IPS DF 19.7 (cell line): ENCODE measurements at places on chromosomes 16 and 17.
A peak's percentile ranks its signal among the peaks of the same experiment; 100 is the strongest.

- no peak for DNase-seq
Measured at GRCh38 chr17:70138291-70138865, 31.0 kb upstream of the KCNJ2 start.

DNA sequence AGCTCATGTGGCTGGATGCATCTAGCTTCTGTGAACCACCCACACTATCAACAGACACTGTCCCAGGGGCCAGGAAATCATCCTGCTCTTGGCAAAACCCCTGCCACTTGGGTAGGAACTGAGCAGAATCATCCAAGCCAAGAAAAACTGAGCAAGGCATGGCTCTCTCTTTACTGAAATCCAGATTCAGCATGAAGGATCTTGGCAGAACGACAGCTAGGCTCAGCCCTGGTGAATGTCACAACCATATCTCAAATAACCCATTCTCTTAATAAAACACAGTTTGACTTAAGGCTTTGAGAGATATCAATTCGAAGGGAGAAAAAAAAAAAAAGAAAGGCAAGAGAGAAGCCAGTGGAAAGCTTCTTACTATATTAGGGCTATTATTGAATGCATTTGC lies 72.2 kb downstream of the MAF start:
- no peak for DNase-seq

DNA sequence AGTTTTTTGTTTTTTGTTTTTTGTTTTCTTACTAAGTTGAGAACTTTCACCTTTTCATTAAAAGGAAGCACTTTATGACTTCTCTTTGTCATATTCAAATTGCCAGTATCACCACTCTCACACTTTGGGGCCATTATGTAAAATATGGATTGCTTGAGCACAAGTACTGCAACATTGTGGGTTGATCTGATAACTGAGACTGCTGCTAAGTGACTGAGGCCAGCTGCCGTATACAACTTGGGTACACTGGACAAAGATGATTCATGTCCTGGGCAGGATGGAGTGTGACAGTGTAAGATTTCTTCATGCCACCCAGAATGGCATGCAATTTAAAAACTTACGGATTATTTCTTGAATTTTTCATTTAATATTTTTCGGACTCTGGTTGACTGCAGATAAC lies 7.8 kb downstream of the TTC19 start:
- no peak for DNase-seq

DNA sequence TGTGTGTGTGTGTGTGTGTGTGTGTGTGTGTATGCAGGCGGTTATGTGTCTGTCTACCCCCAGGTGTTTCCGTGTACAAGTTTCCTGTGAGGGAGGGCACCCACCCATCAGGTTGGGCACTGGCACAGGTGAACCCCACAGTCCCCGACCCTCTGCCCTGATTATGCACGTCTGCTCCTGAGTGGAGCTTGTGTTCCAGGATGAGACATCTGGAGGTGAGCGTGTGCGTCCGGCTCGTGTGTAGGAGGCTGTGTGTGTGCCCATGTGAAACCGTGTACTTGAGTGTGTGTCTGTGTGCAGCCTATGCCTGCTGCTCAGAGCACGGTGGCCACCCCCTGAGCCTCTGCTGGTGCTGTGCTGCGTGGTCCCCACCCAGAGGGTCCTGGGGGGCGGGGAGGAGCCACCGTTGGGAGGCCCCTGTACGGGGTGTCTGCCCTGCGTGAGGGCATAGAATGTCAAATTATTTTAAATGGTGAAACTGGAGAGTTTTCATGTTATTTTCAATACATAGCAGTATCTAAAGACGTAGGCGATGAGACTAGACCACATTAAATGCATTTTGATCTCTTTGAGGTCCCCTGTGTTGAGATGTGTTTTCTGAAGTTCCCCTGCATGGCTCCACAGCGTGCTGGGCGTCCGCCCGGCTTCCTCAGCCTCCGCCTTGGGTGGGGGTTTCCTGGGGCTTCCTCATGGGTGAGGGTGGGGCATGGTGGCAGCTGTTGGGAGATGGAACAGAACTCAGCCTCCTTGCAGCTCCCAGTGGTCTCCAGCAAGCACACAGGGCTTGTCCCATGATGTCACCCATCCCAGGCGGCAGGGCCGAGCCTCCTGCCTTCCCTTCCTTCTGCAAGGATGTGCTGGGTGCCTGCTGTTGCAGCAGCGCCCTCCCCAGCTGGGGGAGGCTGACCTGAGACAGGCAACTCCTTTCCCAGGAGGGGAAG lies 43.4 kb downstream of the KCNJ12 start:
- no peak for DNase-seq

DNA sequence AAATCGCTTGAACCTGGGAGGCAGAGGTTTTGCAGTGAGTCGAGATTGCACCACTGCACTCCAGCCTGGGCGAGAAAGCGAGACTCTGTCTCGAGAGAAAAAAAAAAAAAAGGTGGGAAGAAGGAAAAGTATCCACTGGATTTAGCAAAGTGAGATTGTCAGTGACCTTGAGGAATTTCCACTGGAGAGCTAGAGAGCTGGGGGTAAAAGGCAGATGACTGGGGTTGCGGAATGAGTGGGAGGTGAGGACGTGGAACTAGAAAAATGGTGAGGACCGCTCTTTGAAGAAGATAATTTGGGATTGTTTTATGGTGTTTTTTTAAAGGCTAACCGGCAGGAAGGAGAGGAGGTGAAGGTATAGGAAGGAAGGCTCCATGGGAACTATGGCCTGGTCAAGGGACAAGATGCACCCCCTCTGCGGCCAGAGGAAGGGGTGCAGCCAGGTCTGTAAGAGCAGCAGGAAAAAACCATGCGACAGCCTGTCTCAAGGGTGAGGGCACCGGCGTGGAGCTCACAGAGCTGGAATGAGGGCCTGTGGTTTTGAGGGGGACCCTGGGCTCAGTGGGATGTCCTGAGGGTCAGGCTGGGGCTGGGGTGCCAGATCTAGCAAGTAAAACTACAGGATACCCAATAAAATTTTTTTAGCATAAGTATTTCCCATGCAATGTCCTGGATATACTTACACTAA lies 694 bp upstream of the MLST8 start:
- no peak for DNase-seq

GRCh38 chr17:78528541-78528940 lies 48.7 kb downstream of the DNAH17 start:
- no peak for DNase-seq

- no peak for DNase-seq
Measured at GRCh38 chr16:13338044-13338443, 436.6 kb downstream of the SHISA9 start.

GRCh38 chr17:48294806-48295361 lies 135.1 kb downstream of the SKAP1 start:
- DNase-seq, result no peak

- no peak for DNase-seq
Measured at GRCh38 chr17:49997773-49998703, 3.0 kb upstream of the DLX3 start.

GRCh38 chr16:49659356-49659755 lies 196.6 kb downstream of the ZNF423 start:
- DNase-seq, result no peak

- DNase-seq, result no peak
Measured at GRCh38 chr17:31622500-31622899, 231.0 kb downstream of the RAB11FIP4 start.

DNA sequence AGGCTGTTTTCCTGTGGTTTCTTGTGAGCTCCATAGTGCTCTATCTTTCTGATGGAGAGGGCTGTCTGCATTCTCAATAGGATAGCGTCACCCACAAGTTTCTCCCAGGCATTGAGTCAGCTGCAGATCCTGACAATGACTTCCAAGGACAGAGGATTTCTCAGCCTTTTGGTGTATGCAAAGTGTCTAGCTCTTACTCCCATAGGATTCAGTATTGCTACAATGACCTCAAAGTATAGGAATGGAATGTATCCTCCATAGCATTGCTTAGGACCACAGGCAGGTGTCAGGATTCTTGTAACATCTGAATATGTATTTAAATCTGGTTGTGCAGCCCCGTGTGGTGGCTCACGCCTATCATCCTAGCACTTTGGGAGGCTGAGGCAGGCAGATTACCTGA lies 32.3 kb downstream of the SMIM36 start:
- no peak for DNase-seq

DNA sequence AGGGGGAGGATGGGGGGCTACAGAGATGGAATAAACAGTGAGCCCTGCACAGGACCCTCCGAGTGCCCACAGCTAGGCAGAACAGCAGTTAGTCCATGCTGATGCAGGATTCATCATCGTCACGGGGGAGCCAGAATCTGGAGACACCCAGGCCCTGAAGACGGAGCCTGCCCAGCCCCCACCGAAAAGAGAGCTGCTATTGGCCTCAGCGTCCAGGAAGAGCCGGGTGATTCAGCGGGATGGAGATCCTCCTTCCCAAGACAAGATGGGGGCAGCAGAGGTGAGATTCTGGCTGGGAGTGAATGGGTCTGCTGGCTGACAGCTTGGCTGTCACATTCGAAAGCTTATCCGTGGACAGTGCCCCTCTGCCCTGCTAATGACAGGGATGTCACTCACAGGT lies 133.6 kb upstream of the CRHR1 start:
- DNase-seq, result no peak

- no peak for DNase-seq
Measured at GRCh38 chr17:40460968-40461731, 17.9 kb downstream of the IGFBP4 start.

- DNase-seq, result no peak
Measured at GRCh38 chr17:15250135-15250860, 14.8 kb downstream of the PMP22 start.

DNA sequence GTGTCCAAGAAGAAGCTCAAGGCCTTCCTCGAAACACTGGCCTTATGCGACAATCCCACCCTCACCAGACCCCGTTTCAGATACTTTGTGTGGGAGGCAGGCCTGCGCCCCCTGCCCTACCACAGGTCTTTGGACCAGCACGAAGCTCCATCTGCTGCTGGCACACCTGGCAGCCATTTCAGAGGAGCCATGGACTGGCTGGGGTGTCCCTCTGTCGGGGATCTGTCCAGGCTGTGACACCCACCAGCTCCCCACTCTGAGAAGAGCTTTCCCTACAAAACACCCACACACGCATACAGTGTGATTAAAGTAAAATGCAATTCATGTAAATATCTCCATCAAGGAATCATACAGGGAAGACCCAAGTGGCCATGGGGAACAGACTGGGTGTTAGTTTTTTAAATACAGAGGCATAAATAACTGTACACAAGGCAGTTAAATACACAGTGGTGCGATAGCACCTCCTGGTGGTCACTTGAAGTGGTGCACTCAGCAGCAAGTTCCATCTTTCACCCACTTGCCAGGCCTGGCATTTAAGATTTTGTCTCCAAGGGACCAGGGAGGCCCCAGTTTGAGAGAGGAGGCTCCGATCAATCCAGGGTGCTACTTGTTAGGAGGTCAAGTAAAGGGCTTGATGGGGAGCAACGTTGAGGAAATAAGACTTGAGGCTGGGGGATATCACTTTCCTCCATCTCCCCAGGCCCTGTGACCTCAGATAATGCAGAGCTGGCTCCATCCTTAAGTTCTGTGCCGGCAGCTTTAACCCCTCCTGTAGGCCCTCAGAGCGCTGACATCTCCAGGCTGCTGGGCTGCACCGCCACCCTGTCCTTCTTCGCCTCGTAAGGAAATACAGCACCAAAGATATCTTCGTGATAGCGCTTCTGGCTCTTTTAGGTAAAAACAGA lies 43.6 kb downstream of the NOS2 start:
- DNase-seq, result no peak

- DNase-seq, result no peak
Measured at GRCh38 chr17:78601577-78602190, 24.5 kb upstream of the DNAH17 start.

GRCh38 chr16:19210968-19211367 lies 42.9 kb downstream of the SYT17 start:
- DNase-seq, result no peak

DNA sequence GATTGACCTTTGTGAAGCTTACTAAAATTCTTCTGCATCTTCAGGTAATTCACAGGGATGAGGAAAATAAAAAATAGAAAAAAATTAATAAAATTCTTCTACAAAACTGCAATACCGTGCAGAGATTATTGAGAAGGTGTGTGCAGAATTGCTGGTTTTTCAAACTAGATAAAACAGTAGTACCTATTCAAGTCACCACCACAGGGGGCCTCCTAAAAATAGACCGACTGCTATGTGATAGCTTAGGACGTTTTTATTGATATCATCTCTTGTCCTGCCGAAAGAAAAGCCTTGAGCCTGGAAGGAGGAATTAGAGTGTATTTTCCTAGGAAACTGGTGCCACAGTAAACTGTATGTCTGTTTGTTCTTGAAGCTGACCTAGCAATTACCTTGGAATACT lies 325.9 kb downstream of the ZFHX3 start:
- DNase-seq, result no peak

DNA sequence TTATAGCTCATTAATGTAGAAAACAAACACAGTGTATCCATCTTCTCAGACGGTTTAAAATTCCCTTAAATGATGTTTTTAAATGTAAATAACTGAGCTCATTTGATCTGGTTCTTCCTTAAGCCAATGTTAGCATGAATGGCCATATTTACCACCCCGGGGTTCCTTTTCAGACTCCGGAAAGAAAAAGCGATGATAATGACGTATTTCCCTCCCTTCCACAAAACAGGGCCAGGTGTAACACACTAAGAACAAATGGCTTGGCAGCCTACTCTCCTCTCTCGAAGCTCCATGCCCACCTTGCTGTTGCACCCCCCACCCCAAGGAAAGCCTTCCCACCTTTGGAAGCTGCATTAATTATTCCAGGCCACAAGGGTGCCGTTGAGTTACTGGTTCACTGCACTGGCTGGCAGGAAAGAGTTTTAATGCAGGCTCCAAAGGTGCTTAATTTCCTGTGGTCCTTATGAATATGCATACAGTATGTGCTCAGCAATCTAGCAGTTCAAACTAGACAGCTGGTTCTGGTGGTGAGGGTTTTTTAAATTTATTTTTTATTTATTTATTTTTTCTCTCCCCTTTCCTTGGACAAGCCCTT lies 378.9 kb downstream of the WWOX start:
- peak; percentile 25 for DNase-seq

- no peak for DNase-seq
Measured at GRCh38 chr16:29237971-29238370, 168.5 kb downstream of the NPIPB11 start.

- no peak for DNase-seq
Measured at GRCh38 chr17:74368341-74369081, 1.2 kb downstream of the GPR142 start.

- DNase-seq, result no peak
Measured at GRCh38 chr17:27343977-27344607, 50.2 kb downstream of the WSB1 start.

- DNase-seq, result no peak
Measured at GRCh38 chr16:57628008-57628781, at the start of gene ADGRG1. Gene ADGRG1 (plus strand): TSS chr16:57628630. CDS start chr16:57650288, 21,658 bp downstream.

- DNase-seq, result no peak
Measured at GRCh38 chr17:38747463-38748148, 530 bp downstream of the PCGF2 start.

- DNase-seq, result no peak
Measured at GRCh38 chr16:76343769-76344168, 66.6 kb downstream of the CNTNAP4 start.

- no peak for DNase-seq
Measured at GRCh38 chr16:15599303-15600070, 43.5 kb downstream of the MARF1 start.

DNA sequence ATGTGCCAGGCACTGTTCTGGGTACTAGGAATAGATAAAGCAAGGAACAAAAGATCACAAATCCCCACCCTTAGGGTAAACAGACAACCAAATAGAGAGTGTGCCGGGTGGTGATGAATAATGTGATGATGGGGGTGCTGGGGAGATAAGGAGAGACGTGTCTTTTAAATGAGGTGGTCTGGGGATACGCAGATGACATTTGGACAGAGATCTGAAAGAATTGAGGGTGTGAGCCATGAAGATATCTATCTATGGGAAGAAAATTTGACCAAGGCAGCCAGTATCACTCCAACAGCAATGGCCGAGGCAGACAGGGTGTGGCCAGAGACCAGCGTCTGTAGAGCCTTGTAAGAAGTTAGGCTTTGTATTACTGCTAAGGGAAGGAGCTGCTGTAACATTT lies 165.3 kb downstream of the MRTFB start:
- no peak for DNase-seq

GRCh38 chr17:65545705-65546523 lies 15.5 kb downstream of the AXIN2 start:
- no peak for DNase-seq
